ENCODE measurements at places on chromosomes 1 and 21.
A peak's percentile ranks its signal among the peaks of the same experiment; 100 is the strongest.

GRCh38 chr1:172350856-172351255 is 69.6 kb upstream of the C1orf105 start:
- DNase-seq: no peak

GRCh38 chr1:184362876-184363275 is 24.0 kb upstream of the C1orf21 start:
- DNase-seq: no peak

GRCh38 chr1:204962742-204963632 is 80.0 kb upstream of the CNTN2 start:
- DNase-seq: no peak

DNA sequence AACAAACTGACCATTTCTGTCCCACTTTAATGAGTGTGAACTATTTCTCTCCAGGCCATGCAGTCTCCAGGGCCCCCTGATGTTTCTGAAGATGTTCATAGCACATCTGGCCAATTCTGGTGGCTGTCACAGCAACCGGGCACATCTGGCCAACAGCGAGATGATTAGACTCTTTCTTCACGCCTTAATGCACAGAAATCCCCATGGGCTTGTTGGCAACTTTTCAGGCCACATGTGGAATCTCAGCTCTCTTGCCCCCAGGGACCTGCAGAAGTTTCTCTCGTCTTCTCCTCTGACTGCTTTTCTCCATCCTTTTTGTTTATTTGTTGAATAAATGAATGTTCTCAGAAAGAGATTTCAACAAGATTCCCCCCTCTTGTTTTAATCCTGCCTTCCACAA is 71.2 kb upstream of the HMGB4 start:
- DNase-seq: no peak

- no peak for DNase-seq
Measured at GRCh38 chr1:204653590-204654340, 31.8 kb downstream of the LRRN2 start.

DNA sequence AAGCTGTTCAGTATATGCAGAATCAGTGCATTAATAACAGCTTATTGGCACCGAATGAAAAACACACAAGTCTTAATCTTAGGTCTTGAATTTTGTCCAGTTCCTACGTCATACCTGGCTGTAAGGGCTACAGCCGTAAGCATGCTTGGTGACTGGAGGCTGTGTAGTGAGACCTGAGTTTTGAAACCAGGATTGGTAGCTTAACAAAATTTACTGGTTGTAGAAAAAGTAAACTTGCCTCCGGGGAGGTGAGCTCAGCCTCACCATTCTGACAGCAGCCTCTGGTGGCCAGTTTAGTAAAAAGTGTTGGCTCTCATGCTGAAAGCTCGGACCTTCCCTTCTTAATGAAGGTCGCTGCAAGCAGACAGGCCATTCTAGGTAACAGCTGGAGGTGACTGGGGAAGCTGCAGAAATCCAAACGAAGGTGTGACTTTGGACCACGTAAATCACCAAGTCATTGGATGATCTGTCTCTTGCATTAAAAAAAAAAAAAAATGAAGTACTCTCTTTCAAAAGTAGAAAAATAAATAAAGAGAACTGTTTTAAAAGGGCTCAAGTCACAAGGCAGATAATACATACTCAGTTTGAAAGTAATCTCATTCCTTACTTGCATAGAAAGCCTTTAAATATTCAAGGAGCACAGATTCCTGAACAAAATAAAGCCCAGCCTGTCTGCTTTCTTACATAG is 48.9 kb downstream of the HLCS start:
- DNase-seq: no peak

- DNase-seq: no peak
Measured at GRCh38 chr1:168700575-168701268, 28.3 kb downstream of the DPT start.

GRCh38 chr1:226378071-226378470 is 29.8 kb downstream of the PARP1 start:
- no peak for DNase-seq

- DNase-seq: peak; percentile 38
Measured at GRCh38 chr1:150567717-150568593, 11.5 kb downstream of the MCL1 start.

- DNase-seq: peak; percentile 20
Measured at GRCh38 chr21:44487831-44488230, 32.5 kb downstream of the LRRC3 start.

- DNase-seq: no peak
Measured at GRCh38 chr1:174836543-174836942, 163.2 kb upstream of the CACYBP start.

GRCh38 chr21:29267666-29268065 is 31.1 kb upstream of the BACH1 start:
- no peak for DNase-seq

DNA sequence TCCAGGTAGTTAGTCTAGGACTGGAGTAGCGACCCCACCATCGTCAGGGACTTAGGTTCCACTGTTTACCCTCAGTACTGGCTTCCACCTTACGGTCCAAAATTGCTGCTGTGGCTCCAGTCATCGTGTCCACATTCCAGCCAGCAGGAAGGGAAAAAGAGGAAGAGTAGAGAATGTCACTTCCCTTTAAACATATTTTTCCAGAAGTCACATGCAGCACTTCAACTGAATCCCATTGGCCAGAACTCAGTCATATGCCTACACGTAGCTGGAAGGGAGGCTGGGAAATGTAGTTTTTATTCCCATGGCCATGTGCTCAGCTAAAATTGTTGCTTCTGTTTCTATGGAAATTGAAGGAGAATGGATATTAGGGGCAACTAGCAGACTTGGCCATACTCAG is 84.1 kb upstream of the SELENON start:
- DNase-seq: no peak

DNA sequence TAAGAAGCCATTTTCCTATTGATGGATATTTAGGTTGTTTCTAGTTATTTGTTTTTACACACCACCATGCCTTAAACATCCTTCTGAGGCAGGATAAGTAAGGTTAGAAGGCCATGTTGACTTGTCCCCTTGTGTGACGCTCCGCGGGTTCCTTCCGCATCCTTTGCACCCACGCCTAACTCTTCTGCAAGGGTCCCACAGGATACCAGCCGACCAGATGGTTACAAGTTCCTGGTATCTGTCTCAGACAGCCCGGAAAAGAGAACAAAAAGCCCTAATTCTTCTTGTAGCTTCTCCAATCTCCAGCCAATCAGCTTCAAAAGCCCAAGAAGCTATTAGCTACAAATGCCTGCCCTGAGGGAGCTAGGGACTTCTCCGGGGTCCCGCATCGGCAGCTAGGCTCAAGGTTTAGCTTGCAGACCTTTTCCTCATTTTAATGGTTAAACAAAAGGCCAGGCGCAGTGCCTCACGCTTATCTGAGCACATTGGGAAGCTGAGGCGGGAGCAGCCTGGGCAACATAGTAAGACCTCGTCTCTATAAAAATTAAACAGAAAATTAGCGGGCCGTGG is 4.9 kb upstream of the OTUD3 start:
- no peak for DNase-seq

GRCh38 chr1:210588946-210589345 is 260.2 kb downstream of the HHAT start:
- DNase-seq: no peak

DNA sequence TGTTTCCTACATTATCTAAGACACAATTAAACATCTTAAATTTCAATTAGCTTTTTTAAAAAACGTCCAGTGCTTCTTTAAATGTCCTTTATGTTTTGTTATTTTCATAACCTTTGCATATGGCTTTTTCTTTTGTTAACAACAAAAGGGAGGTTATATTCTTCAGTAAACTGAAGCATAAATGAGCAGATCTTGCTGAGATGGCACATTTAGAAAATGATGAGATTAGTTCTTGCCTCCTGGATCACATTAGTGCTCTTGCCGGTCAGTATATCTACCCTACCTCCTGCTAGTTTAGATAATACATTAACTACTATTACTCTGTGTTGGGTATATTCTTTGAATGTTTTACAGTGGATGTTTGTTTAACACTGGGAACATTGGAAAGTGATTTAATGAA is 126.1 kb downstream of the DISP1 start:
- DNase-seq: no peak

DNA sequence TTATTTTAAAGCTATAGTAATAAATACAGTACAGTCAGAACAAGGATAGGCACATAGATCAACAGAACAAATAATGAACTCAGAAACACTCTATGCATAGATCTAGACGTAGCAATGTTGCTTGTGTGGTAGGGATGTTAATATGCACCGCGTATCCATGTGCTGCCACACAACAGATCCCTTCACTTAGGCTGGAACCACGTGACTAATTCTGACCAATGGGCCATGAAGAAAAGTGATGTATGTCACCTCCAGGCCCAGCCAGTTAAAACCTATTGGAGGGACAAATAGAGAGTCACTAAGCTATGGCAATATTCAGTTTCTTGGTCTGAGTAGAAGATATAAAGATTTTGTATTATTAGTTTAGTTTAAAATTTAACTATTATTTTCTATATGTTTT is 91.4 kb downstream of the ADAMTS1 start:
- DNase-seq: no peak

GRCh38 chr1:193392686-193393085 is 206.3 kb upstream of the B3GALT2 start:
- DNase-seq: no peak

- DNase-seq: no peak
Measured at GRCh38 chr1:110513511-110513910, 5.5 kb downstream of the KCNA10 start.

DNA sequence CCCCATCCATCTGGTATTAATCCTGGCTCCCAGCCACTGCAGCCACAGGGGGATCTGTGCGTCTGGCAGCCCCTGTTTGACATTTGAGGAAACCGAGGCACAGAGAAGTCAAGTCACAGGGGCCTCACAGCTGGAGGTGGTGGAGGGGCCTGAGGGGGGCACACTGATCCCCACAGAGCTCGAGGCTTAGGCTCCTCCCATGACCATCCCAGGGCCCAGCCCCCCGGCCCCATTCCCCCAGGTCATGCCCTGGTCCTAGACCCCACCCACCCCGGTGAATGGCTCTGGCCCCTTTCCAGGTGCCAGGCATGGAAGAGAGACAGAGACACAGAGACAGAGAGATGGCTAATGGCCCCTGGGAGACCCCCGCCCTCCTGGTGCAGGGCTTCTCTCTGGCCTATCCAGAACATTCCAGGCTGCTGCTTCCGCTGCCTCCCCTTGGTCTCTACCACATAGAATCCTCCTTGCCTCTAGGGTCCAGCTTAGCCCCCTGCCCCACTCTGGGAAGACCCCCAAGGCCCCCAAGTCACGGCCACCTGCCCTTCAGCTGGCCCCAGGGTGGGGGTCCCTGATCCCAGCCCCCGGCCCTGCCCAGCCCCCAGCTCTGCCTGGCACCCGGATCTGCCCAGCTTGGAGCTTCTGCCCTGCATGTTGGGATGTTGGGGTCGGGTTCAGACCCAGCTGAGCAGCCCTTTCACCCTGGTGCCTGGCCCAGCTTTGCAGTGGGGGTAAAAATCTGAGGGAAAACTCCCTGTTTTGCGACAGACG is 29.2 kb upstream of the LRRC3 start:
- no peak for DNase-seq

GRCh38 chr1:98763488-98764150 is 102.1 kb downstream of the SNX7 start:
- no peak for DNase-seq

DNA sequence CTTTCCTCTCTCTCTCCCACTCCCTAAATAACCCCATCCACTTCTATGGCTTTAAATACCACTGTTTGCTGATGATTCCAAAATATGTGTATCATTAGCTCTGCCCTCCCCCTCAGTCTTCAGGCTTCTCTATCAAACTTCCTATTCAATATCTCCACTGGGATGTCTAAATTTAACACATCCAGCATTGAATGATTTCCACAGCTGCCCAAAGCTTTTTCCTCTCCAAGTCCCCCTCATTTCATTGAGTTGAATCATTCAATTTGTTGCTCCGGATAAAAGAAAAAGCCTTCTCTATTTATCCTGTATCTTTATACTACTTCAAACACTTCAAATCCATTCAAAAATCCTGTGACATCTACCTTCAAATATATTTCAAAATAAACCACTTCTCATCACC is 225.0 kb downstream of the SEC16B start:
- DNase-seq: no peak

- no peak for DNase-seq
Measured at GRCh38 chr1:212030936-212031528, 4.3 kb downstream of the INTS7 start.

DNA sequence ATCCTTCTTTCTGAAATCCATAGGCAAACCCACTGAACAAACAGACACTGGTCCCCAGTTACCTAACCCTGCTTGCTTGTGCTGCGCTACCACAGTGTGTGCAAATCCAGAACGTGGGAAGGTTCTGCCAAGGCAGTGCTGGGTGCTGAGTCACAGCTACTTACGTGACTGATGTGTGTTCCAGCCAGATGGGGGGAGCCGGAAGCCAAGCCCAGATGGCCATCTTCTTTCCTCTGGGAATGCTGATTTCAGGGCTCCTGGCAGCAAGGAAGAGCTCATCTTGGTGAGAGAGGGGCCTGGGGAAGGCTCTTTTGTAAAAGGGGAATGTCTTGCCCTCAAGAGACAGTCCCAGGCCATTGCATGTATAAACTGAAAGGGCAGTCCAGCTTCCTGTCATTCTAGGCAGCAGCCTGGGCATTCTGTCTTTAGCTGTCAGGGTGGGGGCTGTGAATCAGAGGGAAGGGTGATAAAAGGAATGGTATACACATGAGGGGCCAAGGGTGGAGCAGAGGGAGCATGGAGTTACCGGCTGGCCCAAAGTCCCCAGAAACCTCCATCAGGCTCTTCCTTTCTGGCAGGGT is 54.1 kb downstream of the CD46 start:
- no peak for DNase-seq

GRCh38 chr1:38962113-38962512 is 20.5 kb upstream of the RHBDL2 start:
- DNase-seq: no peak

DNA sequence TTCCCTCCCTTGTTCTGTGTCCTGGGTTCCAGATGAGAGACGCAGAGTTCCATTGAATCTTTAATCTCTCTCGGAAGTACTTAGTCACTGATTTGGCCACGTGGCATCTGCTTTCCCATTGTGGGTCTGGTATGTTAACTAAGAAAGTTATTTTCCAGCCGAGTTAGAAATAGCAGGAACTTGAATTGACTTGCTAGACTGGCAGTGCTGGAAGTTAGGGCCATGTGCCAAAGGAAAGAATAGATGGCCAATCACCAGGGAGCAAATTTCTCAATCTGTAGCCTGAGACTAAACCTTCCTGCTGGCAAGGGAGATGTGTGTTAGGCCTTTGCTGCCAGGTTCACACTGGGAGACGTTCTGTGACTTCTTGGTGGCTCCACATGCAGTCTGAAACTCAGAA is 24.2 kb upstream of the SLFNL1 start:
- DNase-seq: no peak

DNA sequence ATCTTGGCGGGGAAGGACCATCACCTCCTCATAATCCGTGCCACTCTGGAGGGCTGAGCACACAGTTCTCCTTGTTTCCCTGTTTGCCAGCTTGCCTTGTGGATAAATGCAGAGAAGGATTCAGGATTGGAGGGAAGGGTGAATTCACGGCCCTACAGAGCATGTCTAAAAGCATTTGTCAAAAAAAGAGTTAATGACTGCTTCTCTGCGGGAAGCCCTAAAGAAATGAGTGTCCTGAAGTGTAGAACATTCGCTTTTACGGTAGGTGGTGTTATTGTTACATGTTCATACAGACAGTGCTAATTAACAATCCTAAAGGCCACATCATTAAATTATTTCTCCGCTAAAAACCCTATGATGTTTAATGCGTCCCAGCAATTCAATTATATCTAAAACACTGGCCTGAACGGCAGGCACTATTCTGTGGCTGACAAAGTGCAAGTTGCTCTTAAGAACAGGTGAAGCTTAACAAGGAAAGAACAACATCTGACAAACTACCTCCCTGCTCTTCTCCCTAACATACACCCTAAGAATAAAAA is 112.3 kb upstream of the NFIA start:
- no peak for DNase-seq
